NCI-H2029 treated with DMSO at 0.1 percent for 48 hours (cell line): ENCODE measurements at places on chromosomes 3 and 15.

DNA sequence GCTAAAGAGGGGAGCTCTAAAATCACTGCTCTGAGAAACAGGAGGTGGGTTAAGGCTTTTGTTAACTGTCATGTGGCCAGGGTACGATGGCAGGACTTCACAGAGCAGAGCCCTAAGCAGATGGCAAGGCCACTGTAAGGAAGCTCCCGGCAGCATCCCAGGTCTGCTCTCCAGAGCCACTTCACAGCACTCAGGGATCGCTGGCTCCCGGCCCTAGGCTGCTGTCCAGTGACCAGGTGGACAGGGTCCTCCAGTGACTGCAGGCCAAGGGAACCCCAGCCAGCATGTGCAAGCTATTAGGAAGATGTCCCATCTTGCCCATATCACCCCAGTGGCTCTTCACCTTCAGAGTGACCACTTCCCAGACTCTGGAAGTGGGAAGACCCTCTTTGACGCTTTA lies 10.4 kb downstream of the TMEM41A start:
- DNase-seq: no peak

- no peak for DNase-seq
Measured at GRCh38 chr3:39267631-39268548, 11.9 kb downstream of the CX3CR1 start.

GRCh38 chr3:56052188-56052587 lies 416.1 kb downstream of the ERC2 start:
- no peak for DNase-seq

- no peak for DNase-seq
Measured at GRCh38 chr15:66590435-66590834, 24.6 kb upstream of the LCTL start.

GRCh38 chr15:59199626-59200465 lies 6.8 kb upstream of the LDHAL6B start:
- DNase-seq: no peak

DNA sequence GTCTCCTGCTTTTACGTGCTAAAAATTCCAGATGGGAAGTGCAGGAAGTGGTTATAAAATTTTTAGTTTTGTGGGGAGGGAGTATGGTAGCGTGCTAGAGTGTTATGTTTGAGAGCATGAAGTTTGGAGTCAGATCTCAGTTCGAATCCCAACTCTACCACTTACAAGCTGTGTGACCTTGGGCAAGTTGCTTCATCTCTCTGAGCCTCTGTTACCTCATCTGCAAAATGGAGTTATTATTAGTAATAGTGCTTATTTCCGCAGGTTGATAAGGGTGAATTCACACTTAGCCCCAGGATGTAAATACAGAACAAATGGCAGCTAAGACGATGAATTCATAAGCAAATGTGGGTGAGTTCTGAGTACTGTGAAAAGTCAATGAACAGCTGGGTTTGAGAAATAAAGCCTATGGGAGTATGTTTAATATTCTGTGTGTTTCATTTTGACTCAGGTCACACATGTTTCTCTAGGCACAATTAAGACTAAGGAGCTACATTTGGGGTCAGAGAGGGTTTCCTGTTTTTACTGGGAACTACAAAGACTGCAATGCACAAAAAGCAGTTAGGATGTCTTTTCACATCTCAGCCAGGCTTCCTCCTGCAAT lies 73.1 kb upstream of the FEZF2 start:
- DNase-seq: no peak

GRCh38 chr3:36362973-36363372 lies 17.3 kb upstream of the STAC start:
- DNase-seq: no peak
